ENCODE measurements at places on chromosomes 12 and 14.

- no peak for DNase-seq
Measured at GRCh38 chr14:67949771-67950170, 130.2 kb downstream of the RAD51B start.

DNA sequence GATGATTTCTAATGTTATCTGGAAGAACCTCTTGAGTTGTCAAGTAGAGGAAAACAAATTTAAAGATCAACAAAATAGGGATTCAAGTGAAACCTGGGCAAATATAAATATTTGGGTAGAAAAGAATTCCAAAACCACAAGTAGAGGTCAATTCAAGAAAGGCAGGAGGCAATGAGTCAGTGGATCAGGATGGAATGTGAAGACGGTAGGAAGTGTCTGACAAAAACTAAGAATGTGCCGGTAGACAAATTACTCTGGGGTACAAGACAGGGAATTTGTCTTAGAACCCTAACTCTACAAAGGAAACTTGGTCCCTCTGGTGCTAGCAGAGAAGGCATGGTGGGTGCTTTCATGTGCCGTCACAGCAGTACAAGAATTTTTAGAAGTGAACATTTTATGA, 13.6 kb downstream of the ABCD2 start:
- peak; percentile 67 for DNase-seq

DNA sequence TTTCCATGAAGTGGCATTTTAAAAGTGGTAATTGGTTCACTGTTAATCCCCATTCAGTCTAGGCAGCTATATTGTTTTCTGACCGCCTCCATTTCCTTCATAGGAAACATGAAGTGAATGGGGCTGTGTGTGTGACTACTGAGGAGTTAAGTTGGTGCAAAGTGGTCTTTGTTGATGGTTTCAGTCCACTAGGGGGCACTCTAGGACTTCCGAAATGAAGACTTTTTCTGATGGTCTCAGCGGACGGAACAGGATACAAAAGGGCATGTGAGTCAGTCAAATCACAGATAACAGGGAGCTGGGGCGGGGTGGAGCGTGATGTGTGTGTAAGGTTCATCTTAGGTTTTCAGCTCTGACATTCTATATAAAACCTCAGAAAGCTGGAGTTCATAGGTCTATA, 240.1 kb upstream of the OR4E1 start:
- peak; percentile 36 for DNase-seq

DNA sequence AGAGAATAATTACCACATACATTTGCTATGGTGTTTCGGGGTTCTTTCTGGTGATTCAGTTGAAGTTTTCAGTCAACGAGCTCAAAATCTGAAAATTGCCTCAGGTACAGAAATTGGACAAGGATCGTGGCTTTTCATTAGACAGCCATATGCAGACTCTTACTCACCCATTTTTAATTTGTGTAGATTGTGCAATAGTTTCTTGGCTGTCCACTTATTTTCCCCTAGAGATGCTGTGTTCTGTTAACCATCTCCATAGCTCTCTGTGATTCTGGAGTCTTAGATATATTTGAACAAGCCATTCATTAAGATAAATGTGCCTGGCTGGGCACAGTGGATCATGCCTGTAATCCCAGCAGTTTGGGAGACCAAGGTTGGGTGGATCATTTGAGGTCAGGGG, 497.1 kb upstream of the RPL10L start:
- peak; percentile 28 for DNase-seq

GRCh38 chr12:52815676-52816588, 2.0 kb upstream of the KRT4 start:
- no peak for DNase-seq

GRCh38 chr14:74360163-74360562, 11.9 kb downstream of the VRTN start:
- DNase-seq: no peak

DNA sequence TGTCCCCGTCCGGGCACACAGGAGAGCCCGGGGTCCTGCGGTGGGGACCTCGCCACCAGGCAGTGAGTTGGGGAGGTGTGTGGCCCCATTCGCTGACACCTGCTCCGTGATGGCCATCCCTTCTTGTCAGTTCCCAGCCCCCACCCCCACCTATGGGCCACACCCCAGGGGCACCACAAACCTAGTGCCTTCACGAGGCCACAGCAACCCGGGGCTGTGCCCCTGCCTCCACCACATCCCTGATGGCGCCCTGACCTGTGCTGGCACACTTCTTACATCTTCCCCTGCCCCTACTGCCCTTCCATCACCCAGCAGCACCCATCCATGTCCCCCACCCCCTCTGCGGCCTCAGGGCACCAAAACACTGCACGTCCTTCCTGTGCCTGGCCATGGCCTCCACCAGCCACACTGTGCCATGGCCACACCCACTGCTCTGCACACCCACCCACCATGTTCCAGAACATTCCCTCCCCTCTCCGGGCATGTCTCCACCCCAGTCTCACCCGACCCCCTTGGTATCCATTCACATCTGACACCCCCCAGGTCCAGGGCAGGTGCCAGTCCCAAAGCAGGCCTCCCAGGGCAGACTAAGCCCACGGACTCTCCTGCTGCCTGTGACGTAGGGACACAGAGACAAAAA, 24.4 kb downstream of the JAG2 start:
- no peak for DNase-seq

DNA sequence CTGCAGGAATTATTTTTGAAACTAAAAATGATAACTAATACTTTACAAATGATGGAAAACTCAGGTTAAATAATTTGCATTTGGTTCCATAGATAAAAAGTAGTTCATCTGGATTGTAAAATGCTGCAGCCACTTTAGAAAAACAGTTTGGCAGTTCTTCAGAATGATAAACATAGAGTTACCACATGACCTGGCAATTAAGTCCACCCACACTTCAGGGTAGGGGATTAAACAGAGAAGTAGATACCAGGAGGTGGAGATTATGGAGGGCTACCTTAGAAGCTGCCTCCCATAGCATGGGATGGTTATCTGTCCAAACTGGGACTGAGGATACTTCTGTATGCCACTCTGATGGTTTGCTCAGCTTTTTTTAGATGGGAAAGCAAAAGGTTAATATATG, 22.2 kb downstream of the ARF6 start:
- no peak for DNase-seq

DNA sequence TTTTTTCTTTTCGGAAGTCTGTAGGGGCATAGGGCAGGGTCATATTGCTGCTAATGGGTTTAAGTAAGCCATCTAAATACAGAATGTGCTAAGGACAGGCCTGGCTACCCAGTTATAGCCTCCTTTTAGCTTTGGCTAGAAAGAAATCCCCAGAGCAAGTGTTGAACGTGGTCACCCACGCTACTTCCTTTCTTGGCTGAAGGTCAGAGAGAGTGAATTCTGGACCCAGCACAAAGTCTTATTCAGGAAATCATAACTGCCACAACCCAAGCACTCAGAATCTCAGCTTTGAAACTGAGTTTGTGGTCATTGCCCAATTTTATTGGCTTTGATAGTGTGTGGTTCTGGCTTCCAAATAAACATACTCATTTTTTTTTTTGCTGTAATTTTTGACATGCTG, 542.1 kb upstream of the ATP2B1 start:
- no peak for DNase-seq

Measured in fibroblast of upper back skin (primary cell).